ENCODE measurements at places on chromosomes 11 and 22.

DNA sequence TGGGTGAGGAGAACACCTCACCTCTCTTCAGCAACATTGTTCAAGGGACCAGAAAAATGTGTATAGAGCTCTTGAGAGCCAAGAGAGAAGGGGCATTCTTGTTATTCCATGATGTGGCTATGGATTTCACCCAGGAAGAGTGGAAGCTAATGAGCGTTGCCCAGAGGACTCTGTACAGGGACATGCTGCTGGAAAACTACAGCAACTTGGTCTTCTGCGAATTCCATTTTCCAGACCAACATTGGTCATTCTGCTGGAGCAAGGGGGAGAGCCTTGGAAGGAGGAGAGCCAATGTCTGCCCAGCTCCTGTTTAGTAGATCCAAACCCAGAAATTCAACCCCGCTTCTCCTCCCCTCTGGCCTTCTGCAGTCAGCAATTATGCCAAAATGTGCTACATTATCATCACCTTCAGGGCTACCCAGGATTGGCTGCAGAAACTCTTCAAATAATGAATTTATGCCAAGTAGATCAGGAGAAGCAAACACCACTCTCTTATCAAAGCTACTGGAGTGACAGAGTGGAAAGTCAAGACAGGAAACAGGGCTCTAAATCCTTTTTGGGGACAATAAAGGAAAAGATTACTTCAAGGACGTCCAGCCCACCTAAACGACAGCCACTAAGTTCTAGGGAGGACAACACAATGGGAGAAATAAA lies 707.5 kb upstream of the LUZP2 start:
- DNase-seq: no peak

- peak; percentile 28 for DNase-seq
Observed at GRCh38 chr11:118263695-118264568, at the start of gene MPZL2. Gene MPZL2, minus strand, starts transcription at chr11:118264297. Its CDS starts 144 bp downstream, at chr11:118264153.

DNA sequence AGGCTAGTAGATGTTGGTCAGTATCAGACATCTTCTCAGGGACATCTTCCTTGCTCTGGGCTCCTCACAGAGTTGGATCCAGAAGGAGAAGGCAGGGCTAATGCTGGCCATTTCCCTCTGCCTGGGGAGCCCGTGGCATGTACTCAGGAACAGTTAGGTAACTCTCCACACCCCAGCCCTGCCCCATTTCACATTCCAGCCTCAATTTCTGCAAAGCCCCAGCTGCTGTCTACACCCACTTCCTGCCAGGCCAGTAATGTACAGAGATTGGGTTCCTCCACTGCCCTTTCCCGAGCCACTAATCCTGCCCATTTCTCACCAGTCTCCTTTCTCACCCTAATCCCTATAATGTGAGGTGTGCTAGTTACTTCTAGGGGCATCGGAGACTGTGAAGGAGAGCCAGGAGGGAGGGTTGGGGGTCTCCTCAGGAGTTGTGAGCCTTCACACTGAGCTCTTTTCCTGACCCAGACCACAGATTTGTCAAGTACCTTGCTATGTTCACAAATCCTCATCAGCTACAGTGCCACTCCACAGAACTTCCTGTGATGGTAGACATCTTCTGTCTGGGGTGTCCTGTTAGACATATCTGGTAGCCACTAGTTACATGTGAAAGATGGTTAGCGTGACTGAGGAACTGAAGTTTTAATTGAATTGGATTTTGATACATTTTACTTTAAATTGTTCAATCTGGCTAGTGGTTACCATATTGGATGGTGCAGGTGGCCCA lies 1.3 kb upstream of the SEC14L3 start:
- DNase-seq: no peak

DNA sequence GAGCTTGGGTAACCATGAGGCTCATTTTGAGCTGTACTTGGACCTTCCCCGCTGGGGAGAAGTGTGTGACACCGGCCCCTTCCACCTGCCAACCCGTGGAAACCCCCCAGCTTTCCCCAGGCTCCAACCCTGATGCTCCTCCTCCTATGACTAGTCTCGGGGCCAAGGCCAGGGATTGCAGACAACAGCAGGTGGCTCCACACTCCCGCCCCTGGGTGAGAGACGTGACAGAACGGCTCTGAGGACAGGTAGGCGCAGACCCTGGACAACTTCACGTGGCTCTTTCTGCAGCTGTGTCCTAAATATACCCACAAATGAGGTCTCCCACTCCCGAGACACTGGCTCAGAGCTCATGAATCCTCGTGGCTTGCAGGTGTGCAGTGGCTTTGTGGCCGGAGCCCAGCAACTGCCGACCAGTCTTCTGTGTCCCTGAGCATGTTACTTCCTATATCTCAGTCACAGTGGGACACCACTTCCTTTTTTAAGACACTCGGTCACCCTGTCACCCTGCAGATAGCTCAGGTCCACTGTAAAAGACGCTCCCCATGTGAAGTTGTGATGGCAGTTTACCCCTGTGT lies 55.2 kb downstream of the NECTIN1 start:
- no peak for DNase-seq

DNA sequence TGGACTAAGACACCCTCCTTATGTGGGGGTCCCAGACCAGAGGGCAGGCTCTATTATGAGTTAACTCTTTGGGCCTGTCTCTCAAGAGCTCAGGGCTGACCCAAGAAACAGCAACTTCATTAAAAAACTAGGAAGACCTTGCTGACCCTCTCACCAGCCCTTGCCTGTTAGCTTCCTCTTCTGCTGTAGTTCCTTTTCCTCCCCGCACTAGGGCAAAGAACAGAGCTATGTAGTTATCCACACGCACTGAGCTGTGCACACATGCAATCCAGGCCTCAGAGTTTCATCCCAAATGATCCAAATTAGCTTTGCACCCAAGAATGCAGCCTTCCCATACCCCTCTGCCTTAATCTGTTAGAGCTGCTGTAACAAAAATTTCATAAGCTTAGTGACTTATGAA lies 539.6 kb upstream of the CADM1 start:
- DNase-seq: no peak

- no peak for DNase-seq
Observed at GRCh38 chr11:119671051-119671450, 57.9 kb downstream of the NECTIN1 start.

DNA sequence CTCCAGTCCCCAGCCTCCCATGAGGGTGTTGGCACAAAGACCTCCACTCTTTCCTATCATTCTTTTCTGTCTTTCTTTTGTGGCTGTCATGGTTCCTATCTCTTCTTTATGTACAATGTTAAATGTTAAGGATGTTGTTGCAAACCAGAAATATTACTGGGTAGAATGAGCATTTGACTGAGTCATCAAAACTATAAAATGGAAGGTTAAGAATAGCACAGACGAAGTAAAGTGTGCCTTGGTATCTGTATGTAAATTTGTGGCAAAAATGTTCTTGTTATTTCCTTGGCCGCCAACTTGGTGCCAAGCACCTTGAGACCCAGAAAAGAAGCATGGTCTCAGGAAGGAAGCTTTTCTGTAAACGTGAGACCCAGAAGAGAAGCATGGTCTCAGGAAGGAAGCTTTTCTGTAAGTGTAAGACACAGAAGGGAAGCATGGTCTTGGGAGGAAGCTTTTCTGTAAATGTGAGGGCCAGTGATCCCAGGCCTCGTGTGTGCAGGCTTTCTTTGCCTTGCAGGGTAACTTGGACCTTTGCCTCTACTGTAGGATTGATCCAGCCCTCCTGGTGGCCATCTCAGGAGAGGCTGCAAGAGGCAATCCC lies 6.7 kb upstream of the PKP3 start:
- DNase-seq: no peak

DNA sequence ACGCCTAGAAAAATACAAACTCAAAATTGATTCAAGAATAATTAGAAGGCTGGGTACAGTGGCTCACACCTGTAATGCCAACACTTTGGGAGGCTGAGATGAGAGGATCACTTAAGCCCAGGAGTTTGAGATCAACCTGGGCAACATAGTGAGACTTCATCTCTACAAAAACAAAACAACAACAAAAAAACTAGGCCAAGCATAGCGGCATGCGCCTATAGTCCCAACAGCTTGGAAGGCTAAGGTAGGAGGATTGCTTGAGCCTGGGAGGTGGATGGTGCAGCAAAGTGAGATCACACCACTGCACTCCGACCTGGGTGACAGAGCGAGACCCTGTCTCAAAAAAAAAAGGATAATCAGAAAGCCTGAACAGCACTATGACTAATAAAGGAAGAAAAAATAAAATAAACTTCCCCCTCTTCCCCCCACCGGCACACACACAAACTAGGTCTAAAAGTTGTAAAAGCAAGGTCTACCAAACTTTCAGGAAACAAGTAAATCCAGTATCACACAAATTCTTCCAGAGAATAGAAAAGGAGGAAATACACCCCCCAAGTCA lies 35.8 kb downstream of the RRAS2 start:
- no peak for DNase-seq

GRCh38 chr22:31083377-31083768 lies 2.3 kb downstream of the SMTN start:
- DNase-seq: no peak

- DNase-seq: no peak
Observed at GRCh38 chr22:21837248-21837979, 30.0 kb downstream of the MAPK1 start.

All from NCI-H2107 (cell line).